ENCODE measurements at places on chromosomes 5 and 9. TPM values are rescaled to one million over a fixed set of nuclear protein-coding genes. Genes with fewer than 3 reads are reported as not detected.

DNA sequence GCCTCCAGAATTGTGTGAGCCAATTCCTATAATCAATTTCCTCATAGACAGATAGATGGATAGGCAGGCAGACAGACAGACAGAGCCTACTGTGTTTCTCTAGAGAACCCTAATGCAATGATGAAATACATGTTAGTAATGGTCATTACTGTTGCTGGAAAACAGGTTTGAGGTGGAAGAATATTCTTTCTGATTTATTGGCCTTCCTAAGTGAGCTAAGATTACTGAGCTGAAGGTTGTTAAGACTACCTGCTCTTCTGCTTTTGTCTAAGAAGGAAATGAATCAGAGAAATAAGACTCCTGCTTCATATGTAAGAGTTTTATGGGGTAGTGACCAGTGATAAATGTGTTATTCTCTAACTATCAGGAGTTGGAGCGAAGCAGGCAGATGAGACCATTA lies 219.9 kb downstream of the ELAVL2 start:
- DNase-seq, result no peak

DNA sequence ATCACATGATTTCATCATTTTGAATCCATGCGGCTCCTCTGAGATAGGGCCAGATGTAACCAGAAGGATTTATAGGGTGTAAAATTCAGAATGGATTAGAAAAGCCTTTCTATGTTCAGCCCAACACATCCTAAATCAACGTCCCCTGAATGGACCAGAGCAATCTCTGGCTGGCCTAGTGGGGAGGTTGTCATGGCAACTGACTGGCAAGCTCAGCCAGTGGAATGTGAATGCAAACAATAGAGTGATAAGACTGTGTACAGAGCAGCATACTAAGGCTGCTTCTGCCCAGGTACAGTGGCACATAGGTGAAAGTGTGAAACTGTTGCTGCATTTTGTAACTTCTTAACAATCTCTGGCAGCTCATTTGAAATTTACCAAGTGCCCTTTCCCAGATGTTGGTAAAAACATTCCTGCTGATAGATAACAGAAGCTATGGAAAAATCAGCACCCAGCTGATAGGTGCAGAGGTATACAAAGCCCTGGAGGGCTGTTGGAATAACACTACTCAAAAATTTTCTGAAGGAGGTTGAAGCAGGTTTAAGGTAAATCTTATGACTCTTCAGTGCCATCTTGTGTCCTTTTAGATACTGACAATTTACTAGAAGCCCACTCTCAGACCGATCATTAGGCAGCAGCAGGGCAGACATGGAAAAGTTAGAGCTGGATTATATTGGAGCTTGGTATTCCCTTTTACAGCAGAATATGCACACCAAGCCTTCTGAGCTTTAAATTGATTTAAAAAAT lies 267.2 kb downstream of the RAB3C start:
- DNase-seq, result no peak

- DNase-seq, result no peak
Observed at GRCh38 chr9:119758241-119758640, 389.0 kb upstream of the BRINP1 start.

- no peak for DNase-seq
Observed at GRCh38 chr9:7266911-7267595, 509.3 kb downstream of the KDM4C start.

- no peak for DNase-seq
Observed at GRCh38 chr5:14463629-14464028, 118.0 kb upstream of the OTULINL start.

- no peak for DNase-seq
Observed at GRCh38 chr5:5644249-5644648, 221.8 kb downstream of the ICE1 start.

- no peak for DNase-seq
Observed at GRCh38 chr5:40383749-40384651, 295.7 kb upstream of the PTGER4 start.

DNA sequence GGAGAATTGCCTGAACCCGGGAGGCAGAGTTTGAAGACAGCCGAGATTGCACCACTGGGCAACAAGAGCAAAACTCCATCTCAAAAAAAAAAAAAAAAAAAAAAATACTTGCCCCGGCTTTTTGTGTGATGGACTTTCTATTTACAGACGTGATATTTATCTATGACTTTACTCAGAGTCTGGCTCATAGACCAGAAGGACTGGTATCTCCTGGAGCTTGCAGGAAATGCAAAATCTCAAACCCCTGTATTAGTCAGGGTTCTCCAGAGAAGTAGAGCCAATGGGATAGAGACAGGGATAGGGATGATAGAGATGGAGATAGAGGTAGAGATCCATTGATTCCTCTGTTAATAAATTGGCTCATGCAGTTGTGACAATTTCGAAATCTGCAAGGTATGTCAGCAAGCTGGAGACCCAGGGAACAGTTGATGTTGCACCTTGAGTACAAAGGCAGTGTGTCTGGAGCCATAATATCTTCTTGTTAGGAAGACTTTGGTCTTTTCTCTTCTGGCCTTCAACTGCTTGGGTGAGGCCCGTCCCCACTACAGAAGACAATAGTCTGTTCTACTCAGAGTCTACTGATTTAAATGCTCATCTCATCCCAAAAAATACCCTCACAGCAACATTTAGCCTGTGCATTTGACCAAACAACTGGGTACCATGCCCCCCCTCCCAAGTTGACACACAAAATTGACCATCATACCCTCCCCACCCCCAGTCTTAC lies 195.4 kb upstream of the MSX2 start:
- DNase-seq, result no peak

DNA sequence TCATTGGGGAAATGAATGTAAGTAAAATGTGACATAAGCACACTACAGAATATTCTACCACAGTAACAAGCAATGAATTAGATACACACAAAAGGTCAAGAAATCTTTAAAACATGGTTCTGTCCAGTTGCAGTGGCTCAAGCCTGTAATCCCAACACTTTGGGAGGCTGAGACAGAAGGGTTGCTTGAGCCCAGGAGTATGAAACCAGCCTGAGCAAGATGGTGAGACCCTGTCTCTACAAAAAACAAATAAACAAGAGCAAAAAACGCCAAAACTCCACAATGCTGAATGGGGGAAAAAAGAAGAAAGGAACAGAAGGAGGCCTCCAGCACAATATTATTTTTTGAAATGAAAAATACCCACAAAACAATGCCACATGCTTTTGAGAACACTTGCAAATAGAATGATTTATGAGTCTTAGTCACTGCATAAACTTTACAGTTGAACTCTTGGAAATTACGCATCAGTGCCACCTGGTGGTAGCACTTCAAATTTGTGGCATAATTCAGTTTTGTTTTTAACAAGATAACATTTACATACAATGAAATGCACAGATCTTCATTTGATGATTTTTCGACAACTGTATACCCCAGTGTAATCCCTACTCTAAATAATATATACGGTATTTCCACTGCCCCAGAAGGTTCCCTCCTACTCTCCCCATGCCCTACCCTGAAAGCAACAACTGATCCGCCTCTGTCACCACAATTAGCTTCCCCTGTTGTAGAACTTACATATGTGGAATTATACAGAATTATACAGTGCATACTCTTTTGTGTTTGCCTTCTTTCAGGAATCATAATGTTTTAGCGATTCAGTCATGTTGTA lies 14.4 kb upstream of the SPINK4 start:
- DNase-seq, result peak; percentile 63

GLDC gene
- polyA plus RNA-seq, result 1.5 TPM

CCDC192 gene
- 0.76 TPM for polyA plus RNA-seq

ENTREP1 gene
- polyA plus RNA-seq, result 4.1 TPM

BTNL3 gene
- polyA plus RNA-seq, result 0.10 TPM

DNA sequence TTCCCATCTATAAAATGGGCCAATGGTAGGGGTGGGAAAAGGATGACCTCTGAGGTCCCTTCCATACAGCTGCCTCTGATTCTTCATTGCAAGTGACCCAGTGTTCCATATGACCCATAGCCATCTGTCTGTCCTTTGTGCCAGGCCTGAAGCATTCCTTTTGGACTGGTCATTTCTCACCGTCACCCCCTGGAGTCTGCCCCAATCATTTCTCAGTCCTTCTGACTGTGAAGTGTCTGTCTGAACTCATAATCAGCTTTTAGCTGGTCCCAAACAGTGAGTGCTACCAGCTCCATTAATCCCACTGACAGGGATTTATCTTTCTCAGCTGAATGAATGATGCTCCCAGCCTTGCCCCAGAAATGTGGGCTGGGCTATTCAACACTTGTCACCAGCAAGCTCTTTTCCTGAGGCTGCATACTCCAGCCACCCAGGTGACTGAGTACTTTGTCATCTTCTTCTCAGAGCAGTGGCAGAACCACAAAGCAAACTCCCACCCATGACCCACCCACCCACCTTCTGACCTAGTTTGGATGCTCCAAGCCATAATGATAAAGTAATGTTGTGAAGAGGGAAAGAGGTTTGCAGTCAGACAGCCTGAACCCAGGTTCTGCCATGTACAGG lies 37.4 kb downstream of the KCNIP1 start:
- no peak for DNase-seq

FAM78A gene
- polyA plus RNA-seq, result 3.8 TPM

LRRC70 gene
- polyA plus RNA-seq, result 6.7 TPM

ZFP2 gene
- polyA plus RNA-seq, result 7.8 TPM

DNA sequence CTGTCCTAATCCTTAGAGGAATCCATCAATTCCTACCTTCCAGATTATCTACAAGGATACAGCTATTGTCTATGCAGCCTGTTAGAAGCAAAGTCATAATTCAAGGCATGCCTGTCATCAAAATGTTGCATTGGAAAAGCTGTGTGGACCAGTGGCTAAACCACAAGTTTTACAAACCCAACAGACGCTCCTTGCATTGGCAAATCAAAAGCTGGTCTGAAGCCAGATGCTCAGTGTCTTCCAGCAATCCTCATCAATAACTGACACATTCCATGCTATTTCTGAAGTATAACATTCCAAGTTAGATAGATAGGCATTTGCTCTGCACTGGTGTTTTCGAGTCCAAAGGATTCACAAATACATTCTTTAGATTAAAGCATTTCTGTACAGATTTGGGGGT lies 213.6 kb downstream of the EBF1 start:
- no peak for DNase-seq
